Mesenteric fat pad (tissue), 1 donor: ENCODE measurements at places on chromosomes 2 and 18. TPM values are rescaled to one million over a fixed set of nuclear protein-coding genes. Genes with fewer than 3 reads are reported as not detected.

GRCh38 chr2:95278051-95278471 is 3.8 kb downstream of the PROM2 start:
- no peak for DNase-seq

DNAJC10 gene
- total RNA-seq, result 76.0 TPM

CELF4 gene
- 0.39 TPM for total RNA-seq

- DNase-seq, result no peak
Observed at GRCh38 chr2:12824778-12825379, 108.1 kb downstream of the TRIB2 start.

SCN9A gene
- 5.7 TPM for total RNA-seq

GRCh38 chr2:169999054-169999453 is 171.8 kb downstream of the UBR3 start:
- DNase-seq, result no peak

- no peak for DNase-seq
Observed at GRCh38 chr2:5235701-5236100, 456.5 kb upstream of the SOX11 start.

GRCh38 chr2:148660999-148661398 is 16.4 kb downstream of the EPC2 start:
- no peak for DNase-seq

PLEKHH2 gene
- 11.4 TPM for total RNA-seq

- DNase-seq, result no peak
Observed at GRCh38 chr18:75492852-75493251, 65.3 kb upstream of the SMIM21 start.

DNA sequence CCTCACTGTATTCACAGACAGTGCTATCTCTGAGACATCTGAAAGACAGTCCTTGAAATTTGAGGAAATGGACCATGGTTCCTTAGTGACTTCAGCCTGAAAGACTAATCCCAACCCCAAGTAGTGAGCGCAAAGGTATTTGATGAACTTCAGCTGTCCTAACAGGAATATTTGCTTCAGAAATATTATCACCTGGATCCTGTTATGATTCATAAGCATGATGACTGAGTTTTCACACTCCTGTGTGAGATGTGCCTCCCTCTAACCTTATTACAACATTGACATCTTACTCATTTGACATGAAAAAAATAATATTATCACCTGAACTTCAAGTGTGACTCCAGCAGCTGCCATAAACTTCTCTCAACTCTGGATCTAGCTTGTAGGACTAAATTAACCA is 11.6 kb upstream of the MRPL19 start:
- DNase-seq, result no peak

SP5 gene
- total RNA-seq, result 0.26 TPM

DNA sequence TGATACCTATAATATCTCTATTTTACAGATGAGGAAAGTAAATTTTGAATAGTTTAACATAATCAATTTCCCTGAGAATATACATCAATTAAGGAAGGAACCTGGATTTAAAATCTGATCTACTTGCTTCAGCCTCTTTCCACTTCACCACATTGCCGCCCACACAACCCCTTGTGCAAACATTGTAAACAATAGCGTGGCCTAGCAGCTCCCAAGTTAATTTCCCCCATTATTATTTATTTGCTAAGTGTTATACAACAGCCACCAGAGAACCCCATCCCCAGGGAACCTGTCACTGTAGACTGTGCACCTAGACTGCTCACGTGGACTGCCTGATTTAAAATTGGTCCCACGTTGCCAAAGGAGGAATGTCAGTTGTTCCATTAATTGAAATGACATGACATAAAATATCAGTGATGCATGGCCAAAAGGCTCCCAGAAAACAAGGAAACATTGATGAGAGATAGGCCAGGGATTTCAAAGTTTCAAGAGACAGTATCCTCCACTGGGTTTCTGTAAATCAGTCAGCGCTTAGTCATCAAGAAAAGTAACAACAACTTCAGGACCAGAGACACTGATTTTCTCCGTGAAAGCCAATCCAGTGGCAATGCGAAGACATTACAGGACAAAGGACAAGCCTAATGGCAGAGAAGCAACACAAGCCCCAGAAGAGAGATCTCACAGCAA is 41.3 kb downstream of the SCG2 start:
- DNase-seq, result no peak

CIB4 gene
- total RNA-seq, result not detected

GRCh38 chr2:159186462-159186861 is 100.0 kb downstream of the WDSUB1 start:
- no peak for DNase-seq

DNA sequence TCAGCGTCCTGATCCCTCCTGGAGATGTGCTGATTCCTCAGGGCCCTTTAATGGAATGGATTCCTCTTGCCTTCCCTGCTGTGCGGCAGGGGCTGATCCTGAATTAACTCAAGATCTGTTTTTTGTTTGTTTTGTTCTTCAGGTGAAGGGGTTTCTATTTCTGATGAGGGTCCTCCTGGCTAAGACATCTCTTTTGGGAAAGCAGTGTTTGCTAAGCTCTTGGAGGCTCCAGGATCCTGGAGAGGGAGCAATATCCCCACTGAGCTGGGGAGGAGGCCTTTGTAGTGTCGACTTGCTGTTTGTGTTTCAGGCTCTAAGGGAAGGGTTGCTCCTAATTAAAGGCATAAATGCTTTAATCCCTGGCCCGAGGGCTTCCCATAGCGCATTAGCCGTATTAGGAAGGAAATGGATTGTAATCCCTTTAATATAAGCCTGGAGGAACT is 65.3 kb upstream of the FOXI3 start:
- no peak for DNase-seq

GRCh38 chr2:105224444-105224843 is 17.1 kb upstream of the GPR45 start:
- no peak for DNase-seq

GRCh38 chr2:31020713-31021112 is 117.5 kb downstream of the GALNT14 start:
- DNase-seq, result no peak

DNA sequence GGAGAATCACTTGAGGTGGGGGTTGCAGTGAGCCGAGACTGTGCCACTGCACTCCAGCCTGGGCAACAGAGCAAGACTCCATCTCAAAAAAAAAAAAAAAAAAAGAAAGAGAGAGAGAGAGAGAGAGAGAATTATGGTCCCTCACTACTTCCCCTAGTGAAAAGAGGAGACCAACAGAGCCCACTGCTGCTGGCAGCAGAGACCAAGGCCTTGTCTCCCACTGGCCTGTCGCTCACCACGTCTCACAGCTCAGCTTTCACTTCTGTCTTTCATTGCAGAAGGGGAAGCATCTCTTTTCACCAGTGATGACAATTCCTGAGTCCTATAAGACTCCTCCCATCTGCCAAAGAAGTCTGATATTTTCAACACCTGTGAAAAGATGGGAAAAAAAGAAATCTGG is 81.3 kb downstream of the CLHC1 start:
- DNase-seq, result no peak

GRCh38 chr2:241366678-241367077 is 10.6 kb downstream of the FARP2 start:
- DNase-seq, result no peak

GRCh38 chr2:7672027-7672684 is 754.9 kb downstream of the RNF144A start:
- DNase-seq, result no peak

NEUROD1 gene
- not detected for total RNA-seq

IL36B gene
- total RNA-seq, result not detected

IL18R1 gene
- 18.2 TPM for total RNA-seq

- DNase-seq, result no peak
Observed at GRCh38 chr2:235333076-235333475, 160.8 kb upstream of the AGAP1 start.

GRCh38 chr2:163659224-163659623 is 76.6 kb downstream of the FIGN start:
- DNase-seq, result no peak

SMYD1 gene
- not detected for total RNA-seq

DNA sequence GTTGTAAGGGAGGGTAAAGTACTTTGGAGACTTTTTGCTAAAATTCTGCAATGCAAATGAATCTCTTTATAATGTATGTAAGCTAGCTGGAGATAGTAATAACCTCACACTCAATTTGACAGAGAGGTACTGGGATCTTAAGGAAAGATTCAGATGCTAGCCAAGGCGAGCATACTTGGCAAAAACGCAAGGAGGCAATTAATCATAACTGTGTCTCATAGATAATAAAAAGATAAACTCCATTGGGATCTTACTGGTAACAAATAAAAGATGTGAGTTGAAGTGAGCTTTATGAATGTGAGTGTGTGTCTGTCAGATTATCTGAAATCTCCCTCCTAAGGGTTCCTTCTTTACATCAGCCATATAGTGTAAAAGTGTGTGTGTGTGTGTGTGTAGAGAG is 533.0 kb downstream of the TMX3 start:
- no peak for DNase-seq

CHRND gene
- total RNA-seq, result not detected

- DNase-seq, result no peak
Observed at GRCh38 chr18:48583573-48583972, 44.7 kb downstream of the CTIF start.

GRCh38 chr18:39962546-39962945 is 1992.5 kb upstream of the PIK3C3 start:
- DNase-seq, result no peak

MARCHF4 gene
- not detected for total RNA-seq

DNA sequence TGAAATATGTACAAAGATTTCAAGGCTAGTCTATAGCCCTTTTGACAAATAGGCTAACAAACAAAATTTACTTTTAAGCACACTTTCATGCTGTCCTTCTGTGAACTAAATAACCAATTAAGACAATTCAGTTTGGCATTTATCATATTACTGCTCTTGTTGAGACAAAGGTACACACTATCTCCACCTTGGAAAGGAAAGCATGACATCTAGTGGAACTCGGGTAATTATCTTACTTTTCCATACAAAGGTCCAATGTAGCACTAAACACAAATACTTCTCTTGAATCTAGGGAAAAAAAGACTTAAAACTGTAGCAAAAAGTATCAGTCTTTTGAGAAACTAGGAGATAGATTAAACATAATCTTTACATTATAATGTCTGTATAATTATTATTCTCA is 125.0 kb upstream of the CD226 start:
- no peak for DNase-seq

DNA sequence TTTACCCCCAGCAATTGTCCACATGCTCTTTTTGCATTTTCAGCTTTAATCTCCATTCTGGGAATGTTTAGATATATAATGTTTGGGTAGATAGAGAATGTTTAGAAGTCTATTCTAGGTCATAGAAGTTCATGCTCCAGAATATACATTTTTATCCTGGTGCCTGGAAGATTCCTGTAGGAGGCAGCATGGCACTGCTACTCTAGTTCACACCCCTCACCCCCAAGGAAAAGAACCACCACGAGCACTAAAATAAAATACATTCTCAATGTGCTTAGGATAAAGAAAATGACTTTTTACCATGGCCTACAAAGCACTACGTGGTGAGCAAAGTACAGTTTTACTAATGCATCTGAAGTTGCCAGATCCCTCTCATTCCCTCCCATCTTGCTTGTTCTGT is 53.8 kb downstream of the MYO1B start:
- no peak for DNase-seq
